Midbrain (tissue), 1 donor: ENCODE measurements at places on chromosomes 7 and 10.

DNA sequence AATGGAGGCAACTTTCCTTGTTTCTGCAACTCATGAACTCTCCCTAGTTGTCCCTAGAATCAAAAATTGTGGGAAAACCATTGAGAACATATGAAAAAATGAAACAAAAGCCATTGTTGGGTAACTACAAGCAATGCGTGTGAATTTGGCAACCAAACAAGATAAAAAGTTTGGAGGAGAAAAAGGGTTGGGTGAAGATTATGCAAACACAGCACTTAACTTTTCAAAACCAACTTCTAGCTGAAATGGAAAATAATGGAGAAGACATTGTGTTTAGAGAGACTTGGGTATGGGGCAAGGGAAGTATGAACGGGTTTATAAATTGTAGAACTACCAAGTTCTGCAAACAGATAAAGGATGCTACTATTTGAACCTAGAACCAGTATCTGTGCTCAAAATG, 89.0 kb upstream of the SVIL start:
- DNase-seq = no peak

GRCh38 chr7:14751461-14751860, 151.1 kb downstream of the DGKB start:
- DNase-seq = no peak

DNA sequence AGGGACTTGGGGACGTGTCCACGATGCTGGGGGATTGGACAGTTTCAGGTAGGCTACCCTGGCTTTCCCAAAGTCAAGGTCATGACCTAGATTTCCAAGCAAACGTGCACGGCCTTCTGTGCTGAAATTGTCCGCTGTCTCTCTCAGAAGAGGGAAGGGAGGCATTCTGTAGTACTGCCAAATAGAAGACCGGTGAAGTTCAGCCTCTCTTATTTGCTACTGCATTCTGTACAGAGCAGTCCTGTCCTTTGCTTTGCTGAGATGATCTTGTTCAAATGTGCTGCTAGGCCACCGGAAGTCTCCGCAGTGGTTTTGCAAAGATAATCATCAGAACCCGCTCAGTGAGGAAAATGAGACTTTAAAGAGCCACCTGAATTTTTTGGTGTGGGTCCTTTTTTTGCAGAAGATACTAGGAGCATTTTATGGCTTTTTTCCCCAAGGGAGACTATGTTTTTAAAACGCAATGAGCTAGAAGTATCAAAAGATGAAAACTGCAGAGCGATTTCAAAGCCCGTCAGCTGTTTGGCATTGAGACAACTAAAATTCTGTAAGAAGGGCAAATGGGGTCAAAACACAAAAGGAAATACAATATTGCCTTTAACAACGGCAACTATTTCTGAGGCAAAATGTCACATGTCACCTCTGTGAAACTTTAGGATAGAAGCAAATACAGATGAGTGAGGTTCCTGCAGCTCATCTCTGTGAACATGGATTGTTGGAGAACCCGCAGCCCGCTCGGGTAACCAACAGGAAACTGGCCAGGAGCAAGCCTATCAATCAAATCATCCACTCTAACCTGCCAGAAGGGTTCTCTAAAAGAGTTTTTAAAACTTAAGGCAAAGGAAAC, 1.3 kb upstream of the NMT2 start:
- DNase-seq = no peak

- no peak for DNase-seq
These were observed 107.2 kb upstream of the STEAP1B start for GRCh38 chr7:22607180-22607579.
